ENCODE measurements at places on chromosomes 3 and 15.

DNA sequence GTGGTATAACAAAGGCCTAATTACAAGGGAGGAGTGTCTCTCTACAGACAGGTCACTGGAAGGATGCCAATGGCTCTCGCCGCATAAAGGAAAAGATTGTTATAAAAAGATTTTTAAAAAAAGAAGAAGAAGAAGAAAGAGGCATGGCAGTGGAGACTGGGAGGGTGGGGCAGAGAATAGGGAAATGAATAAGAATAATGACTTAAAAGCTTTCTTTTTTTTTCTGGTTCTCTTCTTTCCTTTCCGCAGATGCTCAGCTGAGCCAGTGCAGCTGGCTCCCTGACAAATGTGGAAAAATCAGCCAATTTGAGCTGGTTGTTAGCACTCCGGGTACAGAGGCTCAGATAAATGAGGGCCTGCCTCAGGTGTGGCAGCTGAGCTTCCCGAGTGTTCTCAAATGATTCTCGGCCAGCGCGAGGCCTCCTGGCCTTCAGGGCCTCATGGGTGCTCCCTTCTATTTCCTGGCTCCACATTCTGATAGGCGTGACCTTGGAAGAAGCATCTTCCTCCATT, 234.1 kb downstream of the RORA start:
- no peak for DNase-seq

GRCh38 chr3:116743062-116743461, 33.5 kb downstream of the TUSC7 start:
- DNase-seq: no peak

GRCh38 chr3:78871048-78871447, 896.8 kb downstream of the ROBO1 start:
- no peak for DNase-seq

GRCh38 chr15:78455749-78456148, 17.7 kb downstream of the IREB2 start:
- DNase-seq: no peak

- DNase-seq: no peak
These were observed 405.3 kb upstream of the SUCLG2 start for GRCh38 chr3:68059628-68060152.

- DNase-seq: no peak
These were observed 2.5 kb downstream of the HACD2 start for GRCh38 chr3:123582315-123582714.

DNA sequence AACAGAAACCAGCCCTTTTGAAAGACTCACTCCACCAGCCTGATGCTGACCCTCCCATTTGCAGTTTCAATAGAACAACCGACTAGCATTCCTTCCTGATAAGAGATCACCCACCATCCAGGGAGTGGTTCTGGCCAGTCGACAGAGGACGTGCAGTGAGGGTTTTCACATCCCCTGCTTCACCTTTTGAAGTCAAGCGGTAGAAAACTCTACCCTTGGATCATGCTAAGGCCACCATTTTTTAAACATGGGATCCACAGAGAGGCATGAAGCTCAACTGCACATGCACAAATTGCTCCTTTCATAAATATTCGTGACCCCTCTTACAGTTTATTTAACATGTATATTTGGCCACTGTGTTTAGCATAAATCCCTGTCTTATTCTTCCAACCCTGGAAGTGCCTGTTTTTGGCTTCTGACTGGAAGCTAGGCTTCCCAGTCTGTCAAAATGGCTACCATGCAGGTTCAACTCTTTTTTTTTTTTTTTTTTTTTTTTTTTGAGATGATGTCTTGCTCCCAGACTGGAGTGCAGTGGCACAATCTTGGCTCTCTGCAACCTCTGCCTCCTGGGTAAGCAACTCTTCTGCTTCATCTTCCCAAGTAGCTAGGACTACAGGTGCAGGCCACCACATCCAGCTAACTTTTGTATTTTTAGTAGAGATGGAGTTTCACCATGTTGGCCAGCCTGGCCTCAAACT, 1.0 kb upstream of the THUMPD3 start:
- DNase-seq: no peak

GRCh38 chr15:93048759-93049161, 40.3 kb downstream of the RGMA start:
- DNase-seq: no peak

DNA sequence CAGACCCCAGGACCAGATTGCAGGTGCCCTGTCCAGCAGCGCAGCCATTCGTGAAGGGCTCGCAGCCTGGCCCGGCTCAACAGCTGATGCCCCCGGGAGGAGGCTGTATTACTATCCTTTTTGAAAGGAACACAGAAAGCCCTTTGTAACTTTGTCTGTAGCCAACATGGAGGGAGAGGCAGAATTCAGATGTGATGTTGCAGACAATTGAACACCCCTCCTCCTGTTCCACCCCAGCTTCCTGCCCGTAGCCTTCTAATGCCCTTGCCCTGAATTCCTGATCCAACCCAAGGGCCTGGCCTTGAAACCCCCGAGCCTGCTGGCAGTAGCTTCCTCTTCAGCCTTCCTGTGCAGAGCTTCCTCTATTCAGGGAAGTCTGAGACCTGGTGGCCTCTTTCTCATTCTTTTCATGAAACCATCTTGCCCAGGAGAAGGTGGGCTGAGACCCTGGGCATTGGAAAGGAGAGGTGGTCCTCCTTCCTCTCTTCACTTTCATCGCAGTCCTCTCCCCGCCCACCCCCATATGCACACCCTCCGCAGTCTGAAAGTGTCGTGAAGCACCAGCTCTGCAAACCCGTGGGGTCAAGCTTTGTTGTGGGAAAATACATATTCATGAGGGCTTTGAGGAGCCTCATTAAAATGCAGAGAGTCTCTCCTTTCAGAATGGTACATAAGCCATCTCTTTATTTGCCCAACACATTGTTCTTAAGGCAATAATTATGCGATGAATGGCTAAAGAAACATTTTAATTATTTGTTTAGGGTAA, 109.2 kb downstream of the APBA2 start:
- no peak for DNase-seq

GRCh38 chr3:59303452-59303851, 253.6 kb upstream of the CFAP20DC start:
- no peak for DNase-seq

- DNase-seq: no peak
These were observed 23.7 kb downstream of the FILIP1L start for GRCh38 chr3:100090669-100091005.

- no peak for DNase-seq
These were observed 10.7 kb upstream of the CYP11A1 start for GRCh38 chr15:74377831-74378766.

- DNase-seq: no peak
These were observed 18.4 kb downstream of the ARMC8 start for GRCh38 chr3:138205527-138205926.

GRCh38 chr3:98376631-98377030, 13.8 kb upstream of the OR5K3 start:
- DNase-seq: no peak

GRCh38 chr15:75037685-75038084, 14.3 kb downstream of the PPCDC start:
- no peak for DNase-seq

- no peak for DNase-seq
These were observed 1.2 kb upstream of the TMEM158 start for GRCh38 chr3:45227071-45227820.

- no peak for DNase-seq
These were observed 13.1 kb upstream of the GP9 start for GRCh38 chr3:129047553-129047839.

DNA sequence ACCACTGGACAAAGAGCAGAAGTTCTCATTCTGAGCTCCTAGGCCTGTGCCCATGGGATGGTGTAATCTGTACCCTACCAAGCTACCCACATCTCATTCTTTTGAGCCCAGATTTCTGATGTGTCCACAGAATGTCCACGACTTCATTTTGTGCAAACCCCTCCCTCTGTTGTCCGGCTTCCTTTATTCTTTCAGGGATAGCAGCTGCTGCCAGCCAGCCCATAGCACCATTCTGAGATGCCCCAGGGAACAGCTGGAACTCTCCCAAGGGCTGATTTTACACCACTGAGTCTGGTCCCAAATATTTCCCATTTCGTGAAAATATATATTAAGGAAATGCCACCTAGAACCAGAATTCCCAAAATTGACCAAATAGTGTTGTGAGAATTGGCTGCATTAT, 236.6 kb downstream of the SATB1 start:
- no peak for DNase-seq

DNA sequence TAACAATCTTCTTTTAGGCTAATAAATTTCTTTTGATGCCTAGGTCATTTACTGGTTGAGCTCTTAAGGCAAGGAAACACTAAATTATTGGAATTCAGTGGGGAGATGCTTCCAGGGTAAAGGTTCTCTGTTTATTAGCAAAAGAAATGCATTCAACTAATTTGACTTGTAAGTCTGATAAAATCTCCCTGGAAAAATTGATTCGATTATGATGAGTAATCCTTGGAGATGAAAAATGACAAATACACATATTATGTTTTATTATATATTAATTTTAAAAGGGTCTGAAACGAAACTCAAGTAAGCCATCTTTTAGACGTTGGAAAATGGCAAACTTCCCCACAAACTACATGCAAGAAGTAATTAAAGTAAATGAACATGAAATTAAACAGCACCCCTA, 328.0 kb downstream of the FOXP1 start:
- DNase-seq: no peak

GRCh38 chr3:41329881-41330280, 130.6 kb downstream of the CTNNB1 start:
- no peak for DNase-seq

DNA sequence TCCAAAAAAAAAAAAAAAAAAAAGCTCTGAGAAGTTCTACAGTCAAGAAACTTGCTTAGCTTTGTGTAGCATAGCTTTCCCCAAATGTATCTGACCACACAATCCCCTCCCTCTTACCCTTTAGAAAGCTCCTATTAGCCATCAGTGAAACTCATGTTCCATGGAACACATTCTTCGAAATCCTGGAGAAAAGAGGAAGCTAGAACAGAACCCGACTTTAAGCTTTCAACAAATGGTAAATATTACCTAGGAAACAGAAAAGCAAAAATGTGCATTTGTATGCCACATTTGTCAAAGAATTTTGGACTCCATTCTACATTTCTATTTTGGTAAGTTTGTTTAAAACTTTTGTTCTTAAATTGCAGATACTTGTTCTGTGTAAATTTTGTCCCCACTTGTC, 17.4 kb upstream of the CRTC3 start:
- no peak for DNase-seq
